ENCODE measurements at places on chromosomes 12 and 14.

GRCh38 chr12:20415641-20416040 is 47.3 kb downstream of the PDE3A start:
- DNase-seq, result no peak

- no peak for DNase-seq
Measured at GRCh38 chr12:121170611-121171260, 38.1 kb downstream of the P2RX7 start.

- DNase-seq, result no peak
Measured at GRCh38 chr12:912466-913235, 36.8 kb downstream of the RAD52 start.

DNA sequence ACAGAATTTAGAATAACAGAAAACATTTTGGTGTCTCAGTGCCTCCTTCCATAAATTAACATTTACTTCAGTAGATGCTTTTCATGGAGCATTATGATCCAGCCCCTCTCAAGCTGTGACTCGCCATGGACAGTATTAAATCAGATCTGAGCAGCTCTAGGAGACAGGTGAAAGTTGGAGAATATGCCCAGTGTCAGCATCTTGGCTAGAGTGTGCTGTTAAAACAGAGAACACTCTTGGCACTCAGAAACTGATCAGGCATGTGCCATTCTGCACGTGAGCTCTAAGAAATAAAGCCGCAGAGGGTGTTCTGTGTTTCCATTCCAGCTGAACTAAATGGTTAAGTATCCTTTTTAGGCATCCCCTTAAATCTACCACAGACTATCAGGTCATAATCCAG is 68.0 kb downstream of the DIP2B start:
- DNase-seq, result no peak

DNA sequence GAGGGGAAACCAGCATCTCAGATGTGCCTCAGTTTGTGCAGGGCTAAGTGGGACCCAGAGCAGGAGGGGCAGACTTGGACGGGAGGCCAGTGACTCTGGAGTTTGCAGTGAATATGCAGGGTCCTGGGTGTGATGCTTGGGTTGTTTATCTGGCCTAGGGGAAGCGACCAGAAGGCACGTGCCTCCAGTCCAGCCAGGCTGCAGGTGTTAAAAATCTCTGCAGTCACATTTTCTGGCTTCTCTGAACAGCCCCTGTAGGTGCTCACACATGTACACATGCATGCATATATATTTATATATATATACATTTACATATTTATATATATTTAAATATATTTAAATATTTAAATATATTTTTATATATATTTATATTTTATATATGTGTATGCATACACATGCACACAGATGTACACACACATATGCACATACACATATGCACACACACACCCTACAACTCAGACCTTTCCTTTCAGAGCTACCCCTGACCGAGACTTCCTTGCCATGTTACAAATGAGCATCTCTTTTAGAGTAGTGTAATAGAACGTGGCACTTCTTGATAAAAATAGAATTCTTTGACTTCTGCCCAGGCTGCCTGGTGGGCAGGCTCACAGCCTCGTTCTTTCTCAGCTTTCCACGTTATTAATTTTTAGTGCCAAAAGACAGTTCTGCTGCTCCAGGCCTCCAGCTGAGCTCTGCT is 26.8 kb upstream of the TCL1B start:
- no peak for DNase-seq

DNA sequence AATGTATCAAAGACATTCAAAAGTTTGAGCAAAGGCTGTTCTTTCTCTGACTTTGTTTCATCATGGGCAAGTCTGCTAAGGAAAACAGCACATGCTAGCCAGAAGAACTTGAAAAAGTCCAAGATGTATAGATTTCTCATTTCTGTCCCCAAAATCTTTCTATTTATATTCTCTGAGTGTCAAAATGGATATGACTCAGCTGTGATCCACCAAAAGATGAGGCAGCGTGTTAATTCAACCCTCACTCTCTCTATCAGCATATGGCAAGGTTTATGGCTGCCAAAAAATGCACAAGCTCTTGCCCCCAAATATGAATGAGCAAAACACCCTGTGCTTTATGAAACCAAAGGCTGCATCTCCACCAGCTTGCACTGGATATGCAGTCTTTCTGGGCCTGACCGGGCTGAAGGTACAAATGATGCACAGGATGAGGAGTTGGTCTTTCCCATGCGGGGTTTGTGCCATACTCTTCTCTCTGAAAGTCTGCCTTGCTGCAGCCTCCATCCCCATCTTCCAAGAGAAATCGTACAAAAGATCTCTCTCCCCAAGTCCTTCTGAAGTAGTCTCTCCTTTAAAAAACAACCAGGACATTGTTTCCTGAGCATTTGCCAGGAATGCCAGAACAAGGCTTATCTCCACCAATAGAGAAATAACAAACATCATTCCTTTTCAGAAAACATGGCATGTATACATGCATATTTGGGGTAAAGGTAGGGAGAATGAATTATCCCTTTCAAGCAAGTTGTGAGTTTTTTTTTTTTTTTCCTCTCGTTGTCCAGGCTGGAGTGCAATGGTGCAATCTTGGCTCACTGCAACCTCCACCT is 203.4 kb downstream of the TMX1 start:
- peak; percentile 79 for DNase-seq

DNA sequence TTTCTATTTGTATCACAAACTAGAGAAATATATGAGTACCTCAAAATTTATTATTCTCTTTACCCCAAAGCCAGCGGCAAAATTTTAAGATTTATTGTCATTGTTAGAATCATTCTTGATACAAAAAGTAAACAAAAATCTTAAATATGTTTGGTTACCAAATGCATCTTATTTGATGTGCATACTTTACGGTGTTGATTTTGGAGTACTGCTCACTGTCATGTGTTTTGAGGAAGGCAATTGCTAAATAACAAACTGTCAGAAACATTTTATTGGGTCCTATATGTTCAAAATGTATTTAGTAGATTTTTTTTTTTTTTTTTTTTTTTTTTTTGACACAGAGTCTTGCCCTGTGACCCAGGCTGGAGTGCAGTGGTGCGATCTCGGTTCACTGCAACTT is 124.9 kb downstream of the PTPRR start:
- no peak for DNase-seq

- no peak for DNase-seq
Measured at GRCh38 chr12:101761350-101761749, 22.1 kb upstream of the SYCP3 start.

DNA sequence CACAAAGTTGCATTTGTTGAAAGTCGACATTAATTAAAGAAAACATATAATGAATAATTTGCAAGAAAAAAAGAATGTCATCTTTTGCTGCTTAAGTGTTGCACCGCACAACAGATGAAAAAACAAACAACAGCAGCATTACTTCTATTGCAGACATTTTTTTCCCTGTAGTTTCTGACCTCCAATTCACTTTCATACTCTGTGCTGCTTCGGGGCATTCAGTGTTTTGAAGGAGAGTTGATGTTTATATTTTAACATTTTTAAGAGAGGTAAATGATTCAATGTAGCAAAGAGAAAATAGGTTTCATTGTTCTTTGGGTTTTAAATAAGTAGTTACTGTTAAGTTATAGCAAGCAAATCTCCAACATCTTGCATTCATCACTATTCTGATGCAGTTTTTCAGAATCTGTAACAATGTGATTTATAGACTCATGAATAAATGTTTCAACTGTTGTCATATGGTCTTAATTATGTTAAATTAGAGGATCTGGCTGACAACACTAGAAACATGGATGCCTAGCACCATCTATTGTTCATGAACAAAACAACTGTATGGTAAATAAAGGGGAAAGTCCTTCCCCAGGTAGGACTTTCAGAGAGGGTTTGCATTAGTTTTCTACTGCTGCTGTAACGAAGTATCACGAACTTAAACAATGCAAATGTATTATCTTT is 168.1 kb downstream of the BCAT1 start:
- DNase-seq, result peak; percentile 8

GRCh38 chr12:21429994-21430393 is 7.5 kb upstream of the PYROXD1 start:
- DNase-seq, result no peak

DNA sequence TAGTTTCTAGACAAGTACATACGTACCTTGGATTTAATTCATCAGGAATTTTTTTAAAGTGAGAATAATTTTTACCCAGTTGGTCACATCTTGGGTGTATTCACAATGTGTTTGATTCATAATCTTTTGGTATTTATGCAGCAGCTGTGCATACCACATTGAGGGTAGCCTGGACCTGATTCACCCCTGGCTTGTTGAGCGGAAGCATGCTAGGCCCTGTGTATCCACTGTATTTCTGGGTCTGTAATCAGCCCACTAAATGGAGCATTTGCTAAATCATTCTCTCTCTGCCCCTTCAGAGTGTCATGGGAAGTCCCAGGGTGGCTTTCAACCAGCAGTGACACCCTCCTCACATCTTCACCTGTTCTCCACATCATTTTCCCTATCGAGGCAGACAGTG is 203.8 kb upstream of the RGS6 start:
- DNase-seq, result no peak

- no peak for DNase-seq
Measured at GRCh38 chr12:93127582-93128331, 198.7 kb upstream of the EEA1 start.

DNA sequence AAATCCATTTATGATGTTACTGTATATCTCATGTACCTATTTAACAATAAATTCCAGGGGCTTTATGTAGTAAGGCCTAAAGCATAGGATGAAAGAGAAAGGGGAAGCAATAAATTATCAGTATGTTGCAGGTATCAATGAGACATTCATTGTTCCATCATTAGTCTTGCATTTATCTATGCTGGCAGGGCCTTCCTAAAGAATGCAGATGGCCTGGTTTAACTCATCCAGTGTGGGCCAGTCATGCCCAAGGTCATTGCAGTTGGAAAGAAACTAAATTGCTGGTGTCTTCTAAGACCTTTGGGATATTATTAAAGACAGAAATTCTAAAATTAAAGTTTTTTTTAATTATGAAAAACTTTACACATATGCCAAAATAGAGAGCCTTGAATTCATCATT is 98.3 kb downstream of the AVPR1A start:
- DNase-seq, result no peak

GRCh38 chr12:39919790-39920189 is 186.1 kb downstream of the SLC2A13 start:
- DNase-seq, result no peak

DNA sequence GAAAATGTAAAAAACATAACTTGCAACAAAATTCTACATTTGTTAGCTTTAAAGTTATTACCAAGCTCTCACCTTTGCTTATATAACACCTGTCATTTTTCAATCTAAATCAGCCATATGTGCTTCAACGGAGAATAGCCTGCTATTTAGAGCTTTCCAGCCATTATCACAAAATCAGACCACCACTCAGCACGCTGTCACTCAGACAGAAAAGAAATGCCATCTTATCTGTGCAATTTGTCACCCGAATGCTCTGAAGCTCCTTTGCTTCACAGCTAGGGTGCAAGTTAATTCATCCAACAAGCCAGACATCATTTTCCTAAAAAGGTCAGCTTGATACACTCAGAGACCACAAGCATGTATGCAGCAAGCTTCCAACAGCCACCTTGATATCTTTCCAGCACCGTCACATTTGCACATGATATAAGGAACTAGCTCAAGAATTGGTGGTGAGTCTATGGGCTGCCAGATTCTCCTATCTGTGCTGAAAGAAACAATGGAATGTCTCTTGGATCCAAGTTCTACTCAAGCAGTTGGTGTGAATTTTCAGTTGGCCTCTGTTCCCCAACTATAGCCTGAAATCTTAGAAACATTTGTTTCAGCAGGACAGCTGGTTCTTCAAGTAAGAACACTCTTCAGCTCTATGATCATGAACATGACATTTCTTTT is 20.0 kb upstream of the IFNG-AS1 start:
- DNase-seq, result no peak

- DNase-seq, result no peak
Measured at GRCh38 chr12:52428121-52428520, 6.0 kb downstream of the KRT75 start.

DNA sequence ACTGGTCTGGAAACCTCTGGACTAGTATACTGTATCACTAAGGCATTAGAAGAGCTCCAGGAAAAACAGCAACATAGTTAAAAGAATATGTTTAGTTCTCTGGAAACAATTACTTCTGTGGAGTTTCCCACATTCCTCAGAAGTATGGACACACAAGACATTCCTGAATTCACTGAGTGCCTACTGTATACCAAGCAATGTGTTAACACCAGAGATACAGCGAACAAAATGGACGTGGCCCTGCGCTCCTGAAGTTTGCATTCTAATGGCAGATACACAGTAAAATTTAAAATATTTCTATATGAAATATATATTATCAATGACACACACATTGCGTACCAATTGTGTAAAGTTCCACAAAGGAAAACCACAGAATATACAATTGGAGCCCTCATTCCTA is 1.1 kb downstream of the ANGEL1 start:
- DNase-seq, result no peak

GRCh38 chr12:4037747-4038312 is 164.6 kb upstream of the PARP11 start:
- DNase-seq, result peak; percentile 55

- DNase-seq, result no peak
Measured at GRCh38 chr14:100067971-100068959, 3.0 kb downstream of the EVL start.
